NCI-H2171 (cell line): ENCODE measurements at places on chromosomes 6 and 20.

DNA sequence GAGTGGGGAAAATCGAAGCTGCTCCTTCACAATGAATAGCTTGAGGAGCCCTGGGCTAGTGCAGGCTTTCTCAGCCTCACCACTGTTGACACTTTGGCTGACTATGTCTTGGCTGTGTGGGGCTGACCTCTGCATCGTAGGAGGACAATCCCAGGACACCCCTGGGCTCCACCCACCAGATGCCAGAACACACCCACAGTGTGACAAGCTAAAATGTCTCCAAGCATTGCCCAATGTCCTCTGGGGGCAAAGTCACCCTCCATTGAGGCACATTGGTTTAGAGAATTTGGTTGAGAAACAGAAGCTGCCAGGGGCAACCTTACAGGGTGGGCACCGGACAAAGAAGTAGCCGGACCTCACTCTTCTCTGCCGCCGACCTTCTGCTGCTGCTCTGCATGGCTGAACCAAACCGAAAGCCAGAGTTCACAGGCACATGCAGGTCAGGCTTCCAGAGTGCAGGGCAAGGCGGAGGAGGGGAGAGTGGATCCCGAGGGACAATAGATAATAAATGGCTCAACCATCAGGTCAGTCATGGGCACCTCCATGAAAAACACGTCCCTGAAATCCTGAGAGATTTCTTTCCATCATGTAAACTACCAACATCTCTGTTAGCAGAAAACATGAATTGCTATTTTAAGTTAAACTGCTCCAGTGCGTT, 189.0 kb downstream of the LRFN2 start:
- DNase-seq, result no peak

GRCh38 chr6:81763968-81764367, 11.5 kb upstream of the TENT5A start:
- DNase-seq, result no peak

DNA sequence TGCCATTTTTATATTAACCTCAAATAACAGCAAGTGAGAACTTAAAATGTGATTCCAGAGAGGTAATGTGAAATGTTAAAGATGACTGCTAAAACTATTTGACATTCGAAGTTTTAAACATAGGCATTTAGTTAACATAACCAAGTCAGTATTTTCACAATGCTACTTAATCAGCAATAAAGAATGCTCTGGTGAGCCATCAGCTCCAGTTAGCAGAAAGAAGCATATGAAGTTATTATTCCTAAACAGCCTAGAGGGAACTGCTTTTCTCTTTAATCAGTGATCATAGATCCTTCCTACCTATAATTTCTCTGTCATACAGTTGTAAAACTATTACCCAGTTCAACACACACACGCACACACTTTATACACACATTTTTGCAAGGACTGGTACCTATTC, 60.1 kb downstream of the MMS22L start:
- DNase-seq, result no peak

GRCh38 chr20:44034965-44035635, 120.4 kb downstream of the TOX2 start:
- no peak for DNase-seq

- DNase-seq, result no peak
Measured at GRCh38 chr20:10524034-10524476, 89.0 kb downstream of the SLX4IP start.

DNA sequence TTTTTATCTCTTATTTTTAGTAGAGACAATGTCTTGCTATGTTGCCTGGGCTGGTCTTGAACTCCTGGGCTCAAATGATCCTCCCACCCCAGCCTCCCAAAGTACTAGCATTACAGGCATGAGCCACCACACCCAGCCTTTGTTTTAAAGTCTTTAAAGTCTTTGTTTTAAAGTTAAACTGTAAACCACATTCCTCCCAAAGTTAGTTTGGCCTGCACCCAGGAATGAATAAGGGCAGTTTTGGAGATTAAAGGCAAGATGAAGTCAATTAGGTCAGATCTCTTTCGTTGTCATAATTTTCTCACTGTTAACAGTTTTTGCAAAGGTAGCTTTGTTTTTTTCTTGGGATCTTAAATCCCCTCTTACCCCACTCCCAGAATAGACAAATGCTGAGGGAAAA, 63.8 kb downstream of the UBR2 start:
- DNase-seq, result no peak

DNA sequence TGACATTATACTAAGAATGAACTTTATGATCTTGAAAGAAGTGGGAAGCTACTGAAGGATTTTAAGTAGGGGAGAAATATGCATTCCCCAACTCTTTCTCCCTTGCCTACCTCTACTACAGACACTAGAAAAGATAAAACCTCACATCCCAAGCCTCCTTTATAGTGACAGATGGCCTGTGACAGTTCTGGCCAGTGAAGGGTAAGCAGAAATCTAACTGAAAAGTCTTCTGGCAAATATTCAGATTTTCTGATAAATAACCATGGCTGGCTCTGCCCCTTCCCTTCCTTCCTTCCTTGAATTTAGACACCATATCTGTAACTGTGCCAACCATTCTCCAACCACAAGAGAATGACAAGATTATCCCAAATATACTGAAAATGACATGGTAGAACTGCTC, 10.2 kb upstream of the BEND6 start:
- no peak for DNase-seq

DNA sequence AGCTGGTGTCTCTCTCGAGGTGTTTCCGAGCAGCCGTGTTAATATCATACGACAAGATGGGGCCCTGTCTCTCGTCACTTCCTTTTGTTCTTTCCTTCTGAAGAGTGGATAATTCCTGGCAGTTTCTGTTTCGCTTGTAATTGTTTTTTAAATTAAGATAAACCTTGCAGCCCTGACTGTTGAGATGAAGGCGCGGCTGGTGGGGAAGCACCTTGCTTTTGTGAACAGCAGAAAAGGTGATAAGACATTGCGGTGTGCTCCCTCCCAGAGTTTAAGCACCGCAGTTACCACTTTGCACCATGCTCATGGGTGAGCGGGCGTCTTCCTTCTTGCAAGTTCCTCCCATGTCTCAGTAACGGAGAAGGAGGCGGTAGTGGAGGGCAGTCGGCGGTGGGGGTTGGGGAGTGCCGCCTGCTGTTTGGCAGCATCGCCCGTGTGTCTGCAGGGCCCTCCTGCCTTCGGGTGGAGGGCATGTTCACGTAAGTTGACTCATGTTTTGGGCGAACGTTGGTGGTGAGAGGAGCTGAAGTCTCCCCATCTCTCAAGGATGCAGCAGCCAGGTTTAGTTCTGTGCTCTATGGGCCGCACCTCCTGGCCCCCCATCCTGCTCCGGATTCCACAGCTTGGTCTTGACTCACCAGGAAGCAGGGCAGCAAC, 345.9 kb downstream of the TAF4 start:
- DNase-seq, result no peak

DNA sequence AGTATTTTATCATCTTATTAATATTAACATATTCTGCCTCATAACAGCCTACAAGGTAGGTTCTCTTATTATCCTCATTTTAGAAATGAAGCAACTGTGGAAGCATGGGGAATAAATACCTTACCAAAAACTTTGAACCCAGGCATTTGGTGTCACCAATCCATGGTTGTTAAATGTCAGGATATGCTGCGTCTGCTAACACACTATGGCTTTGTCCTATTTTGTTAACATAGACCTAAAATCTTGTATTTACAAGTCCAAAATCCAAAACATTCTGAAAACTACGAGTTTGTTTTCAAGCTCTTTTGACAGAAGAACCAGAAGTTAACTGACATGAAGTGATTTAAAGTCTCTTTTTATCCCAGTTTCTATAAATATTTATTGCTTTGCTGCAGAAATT, 53.4 kb downstream of the BMP5 start:
- DNase-seq, result no peak

DNA sequence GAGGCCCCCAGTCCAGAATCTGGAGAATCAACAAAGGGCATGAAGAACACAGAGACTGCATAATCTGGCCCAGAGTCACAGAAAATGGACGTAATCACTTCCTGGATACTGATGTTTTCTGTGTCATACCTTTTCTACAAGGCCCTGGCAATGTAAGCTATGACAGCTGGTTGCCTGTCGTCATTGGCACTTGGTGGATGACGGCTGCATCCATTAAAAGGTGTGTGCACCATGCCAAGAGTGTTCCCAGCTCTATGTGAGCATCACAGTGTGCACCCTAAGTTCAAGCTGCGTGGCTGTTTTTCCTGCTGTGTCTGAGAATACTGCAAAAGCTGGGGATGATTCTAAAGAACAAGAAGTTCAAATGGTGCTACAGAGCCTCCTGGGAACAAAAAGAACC, 275.2 kb upstream of the CNR1 start:
- DNase-seq, result no peak

- peak; percentile 96 for DNase-seq
Measured at GRCh38 chr6:37323580-37323979, 30.2 kb upstream of the RNF8 start.

GRCh38 chr6:119241111-119241465, 108.5 kb downstream of the MAN1A1 start:
- no peak for DNase-seq

DNA sequence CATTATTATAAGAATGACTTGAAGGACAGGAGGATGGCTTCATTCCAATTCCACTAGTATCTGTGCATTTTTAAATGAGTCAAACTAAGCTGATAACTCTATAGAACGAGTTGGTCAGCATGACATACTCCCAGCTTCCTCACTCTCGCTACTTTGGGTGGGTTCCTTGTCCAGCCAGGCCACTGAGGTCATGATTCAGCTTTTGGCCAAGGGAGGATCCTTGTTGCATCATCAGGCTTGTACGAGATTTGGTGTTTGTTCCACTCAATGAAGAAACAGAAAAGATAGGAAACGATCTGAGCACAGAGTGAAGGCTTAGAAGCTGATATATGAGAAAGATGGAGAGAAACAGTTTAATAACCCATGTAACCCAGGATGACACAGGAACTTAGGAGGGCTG, 19.8 kb downstream of the NEDD9 start:
- no peak for DNase-seq

- no peak for DNase-seq
Measured at GRCh38 chr6:146545581-146545980, 1.9 kb downstream of the RAB32 start.

- no peak for DNase-seq
Measured at GRCh38 chr20:25015986-25016385, 23.4 kb upstream of the APMAP start.

GRCh38 chr6:139099984-139100383, 34.9 kb upstream of the HECA start:
- DNase-seq, result no peak

- no peak for DNase-seq
Measured at GRCh38 chr6:53765270-53765669, 29.5 kb upstream of the LRRC1 start.

DNA sequence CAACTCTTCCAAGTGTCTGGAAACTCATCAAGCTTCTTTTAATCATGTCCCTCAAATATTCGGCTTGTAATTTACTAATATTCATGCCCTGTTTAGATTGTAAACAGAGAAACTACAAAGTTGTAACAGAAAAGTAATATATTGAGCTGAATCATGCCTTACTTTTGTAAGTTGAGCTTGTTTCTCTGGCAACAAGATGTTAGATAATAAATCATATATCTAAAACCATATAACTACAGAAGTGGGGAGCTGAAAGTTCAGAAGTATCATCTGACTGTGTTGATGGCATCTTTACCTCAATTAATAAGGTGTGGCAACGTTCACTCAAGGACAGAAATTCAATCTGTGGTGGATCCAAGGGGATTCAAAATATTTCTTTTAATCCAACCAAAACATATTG, 263.9 kb downstream of the PLCB1 start:
- DNase-seq, result no peak

DNA sequence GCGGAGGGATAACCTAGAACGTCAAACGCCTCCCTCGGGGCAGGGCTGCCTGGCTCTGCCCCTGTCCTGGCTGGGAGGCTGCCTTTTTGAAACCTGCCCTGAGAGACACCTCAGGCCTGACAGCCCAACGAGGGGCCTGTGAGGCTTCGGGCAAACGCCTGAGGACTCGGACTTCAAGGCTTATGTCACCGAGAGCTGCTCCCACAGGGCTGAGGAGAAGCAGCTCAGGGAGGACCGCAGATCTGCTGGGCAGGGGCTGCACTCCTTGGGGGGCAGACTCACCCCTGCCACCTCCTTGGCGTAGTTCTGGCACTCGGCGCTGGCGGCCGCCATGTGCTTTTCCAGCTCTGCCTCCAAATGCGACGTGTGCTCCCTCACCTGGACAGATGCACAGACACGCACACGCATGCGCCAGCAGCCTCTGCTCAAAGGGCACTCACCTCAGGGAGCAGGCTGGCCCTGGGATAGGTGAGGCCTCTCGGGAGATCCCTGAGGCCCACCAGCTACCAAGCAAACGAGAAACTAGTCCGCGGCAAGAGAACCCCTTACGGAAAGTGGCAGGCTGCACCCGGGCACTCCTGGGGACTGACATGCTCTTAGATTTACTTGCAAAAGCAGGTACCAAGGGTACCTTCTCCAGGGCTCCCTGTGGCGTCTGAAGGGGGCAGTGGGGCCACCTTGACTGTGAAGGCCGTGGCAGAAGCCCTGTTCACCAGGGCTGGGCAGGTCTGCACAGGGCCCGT, 49.6 kb downstream of the DSTN start:
- no peak for DNase-seq

GRCh38 chr6:52420668-52421358, 671 bp downstream of the EFHC1 start:
- peak; percentile 75 for DNase-seq

DNA sequence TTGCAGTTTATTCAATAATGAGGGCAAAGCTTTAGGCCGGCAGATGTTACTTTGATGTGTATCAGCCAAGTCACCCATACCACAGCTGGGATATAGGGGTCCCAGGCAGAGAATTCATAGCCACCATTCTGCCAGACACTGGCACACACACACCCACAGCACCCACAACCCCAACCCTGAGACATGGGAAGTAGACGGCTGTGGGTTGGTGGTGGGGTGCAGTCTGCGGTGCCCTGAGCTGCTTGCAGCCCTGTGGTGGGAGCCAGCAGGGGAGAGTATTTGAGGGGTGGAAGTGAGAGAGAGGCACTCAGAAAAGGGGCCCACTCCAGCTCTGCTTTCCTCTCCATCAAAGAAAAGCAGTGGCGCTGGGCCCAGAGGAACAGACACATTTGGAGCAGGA, 125.3 kb downstream of the FOXO3 start:
- no peak for DNase-seq

- DNase-seq, result no peak
Measured at GRCh38 chr6:13044896-13045295, 283.4 kb downstream of the TBC1D7 start.

DNA sequence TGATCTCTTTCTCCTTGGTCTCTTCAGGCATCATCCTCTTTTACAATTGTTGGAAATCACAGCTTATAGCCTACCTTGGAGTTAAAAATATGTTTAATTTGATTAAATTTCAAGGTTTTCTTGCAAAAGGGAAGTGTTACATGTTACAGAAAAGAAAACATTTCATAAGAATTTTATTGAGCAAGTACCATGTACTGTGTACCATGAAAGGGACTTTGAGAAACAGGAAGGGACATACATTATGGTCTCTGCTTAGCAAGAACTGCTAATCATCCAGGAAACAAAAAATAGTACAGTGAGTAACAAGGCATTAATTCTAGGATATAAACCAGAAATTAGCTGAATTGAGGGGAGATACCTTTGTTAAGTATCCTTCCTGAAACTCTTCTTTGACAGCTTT, 145.3 kb upstream of the SPACA1 start:
- no peak for DNase-seq

GRCh38 chr20:43530321-43531090, 23.0 kb downstream of the L3MBTL1 start:
- DNase-seq, result no peak
